ENCODE measurements at places on chromosomes 5 and 9. TPM values are rescaled to one million over a fixed set of nuclear protein-coding genes. Genes with fewer than 3 reads are reported as not detected.

The LRRC26 gene
- total RNA-seq: not detected

DNA sequence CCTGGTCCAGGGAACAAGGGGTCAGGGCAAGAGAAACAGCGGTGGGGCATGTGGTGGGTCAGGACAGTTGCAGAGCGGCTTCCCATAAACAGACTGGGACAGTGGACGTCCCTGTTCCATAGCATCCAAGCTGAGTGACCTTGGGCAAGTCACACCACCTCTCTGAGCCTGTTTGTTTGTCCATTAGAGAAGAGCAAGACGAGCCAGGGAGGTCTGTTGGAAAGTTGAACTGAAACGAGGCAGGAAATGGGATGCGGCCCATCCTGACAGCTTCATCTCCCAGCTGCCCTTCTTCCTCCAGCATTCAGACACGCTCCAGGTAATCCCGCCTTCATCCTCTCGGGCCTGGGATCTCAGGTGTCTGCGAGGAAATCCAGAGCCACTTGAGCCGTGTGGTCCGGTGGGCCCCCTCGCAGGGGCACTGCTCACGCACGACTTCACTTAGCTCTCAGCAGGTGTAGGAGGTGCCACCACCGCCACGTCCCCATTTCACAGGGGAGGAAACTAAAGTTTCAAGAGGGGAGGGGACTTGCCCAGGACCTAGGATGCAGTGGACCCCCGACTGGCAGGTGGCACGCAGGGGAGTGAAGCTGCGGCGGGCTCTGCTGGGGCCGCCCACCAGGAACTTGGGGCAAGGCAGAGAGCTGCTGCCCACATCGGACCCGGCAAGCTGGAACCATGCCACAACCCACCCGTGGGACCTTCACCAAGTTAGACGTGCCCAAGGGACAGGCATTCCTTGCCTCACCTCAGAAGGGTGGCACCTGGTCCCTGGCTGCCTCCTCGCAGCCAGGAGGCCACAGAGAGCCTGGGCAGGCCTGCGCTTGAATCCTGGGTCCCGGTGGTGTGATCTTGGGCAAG is 13.0 kb downstream of the PTGES2 start:
- DNase-seq: no peak

DNA sequence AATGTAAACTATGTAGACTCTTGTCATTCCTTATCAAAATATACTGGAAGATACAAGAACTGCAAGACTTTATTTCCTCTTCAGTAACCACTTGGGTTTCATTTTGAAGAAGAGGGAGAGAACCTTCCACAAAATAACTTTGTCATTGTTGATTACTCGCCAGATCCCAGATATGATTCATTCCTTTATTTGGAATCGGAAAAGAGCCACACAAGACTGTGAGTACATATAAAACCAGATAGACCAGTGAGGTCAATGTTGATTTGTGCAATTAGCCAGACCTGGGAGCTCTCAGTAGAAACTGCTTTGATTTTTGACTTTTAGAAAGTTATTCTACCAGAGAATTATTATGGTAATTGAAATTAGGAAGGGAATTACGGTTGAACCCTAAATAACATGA is 146.1 kb downstream of the TMEM167A start:
- no peak for DNase-seq

GRCh38 chr9:108933231-108933717 is 650 bp downstream of the ELP1 start:
- DNase-seq: no peak

DNA sequence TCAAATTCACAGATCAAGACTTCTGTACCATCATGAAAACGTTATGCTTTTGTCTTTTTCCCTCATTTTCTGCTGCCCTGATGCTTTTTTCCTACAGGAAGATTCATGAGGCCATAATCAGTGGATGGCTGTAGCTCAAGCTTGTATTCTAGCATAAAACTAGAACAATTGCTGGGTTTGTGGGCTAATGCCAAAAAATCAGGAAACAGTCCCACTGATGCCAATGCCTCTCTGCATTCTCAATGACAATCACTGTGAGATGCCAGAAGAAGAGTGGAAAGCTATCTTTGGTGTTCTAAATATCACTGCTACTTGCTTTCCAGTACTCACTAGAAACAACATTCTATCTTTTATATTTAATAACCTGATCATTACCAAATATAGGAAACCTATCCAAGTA is 33.3 kb upstream of the FAM170A start:
- DNase-seq: no peak

- no peak for DNase-seq
Observed at GRCh38 chr9:15501179-15501578, 9.6 kb downstream of the PSIP1 start.

The NSMF gene
- total RNA-seq: 93.1 TPM

The PCDHB13 gene
- total RNA-seq: 2.4 TPM

DNA sequence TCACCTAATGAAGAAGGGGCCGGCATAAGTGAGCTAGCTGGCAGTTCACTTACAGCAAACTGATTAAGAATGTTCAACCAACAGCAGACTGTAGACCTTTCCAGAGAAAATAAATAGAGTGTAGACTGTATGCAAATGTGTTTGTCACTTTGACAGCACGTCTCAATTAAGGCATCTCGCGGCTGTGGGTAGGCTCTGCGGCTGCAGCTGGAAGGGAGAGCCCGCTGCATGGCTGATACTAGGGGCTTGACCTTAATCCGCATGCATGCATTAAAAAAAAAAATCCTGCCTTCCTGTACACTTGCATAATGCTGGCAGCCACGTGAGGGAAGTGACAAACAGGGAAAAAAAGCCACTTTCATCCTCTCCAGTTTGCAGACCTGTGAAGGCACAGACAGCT is 82.3 kb downstream of the CRB2 start:
- DNase-seq: no peak

The EGFLAM gene
- not detected for total RNA-seq

All from osteocyte (in vitro differentiated cells).